Activated naive CD4-positive, alpha-beta T cell treated with anti-CD3 and anti-CD28 coated beads, Interleukin-2, amount 50 U/mL, for 72 hours (primary cell): ENCODE measurements at places on chromosomes 1 and 21. TPM values are rescaled to one million over a fixed set of nuclear protein-coding genes. Genes with fewer than 3 reads are reported as not detected.

PRAMEF6 gene
- not detected for total RNA-seq

- no peak for DNase-seq
These were observed 13.1 kb upstream of the EDN2 start for GRCh38 chr1:41497461-41498030.

GJC2 gene
- total RNA-seq = 0.16 TPM

- DNase-seq = no peak
These were observed 33.1 kb upstream of the SAMD11 start for GRCh38 chr1:890661-891060.

DNA sequence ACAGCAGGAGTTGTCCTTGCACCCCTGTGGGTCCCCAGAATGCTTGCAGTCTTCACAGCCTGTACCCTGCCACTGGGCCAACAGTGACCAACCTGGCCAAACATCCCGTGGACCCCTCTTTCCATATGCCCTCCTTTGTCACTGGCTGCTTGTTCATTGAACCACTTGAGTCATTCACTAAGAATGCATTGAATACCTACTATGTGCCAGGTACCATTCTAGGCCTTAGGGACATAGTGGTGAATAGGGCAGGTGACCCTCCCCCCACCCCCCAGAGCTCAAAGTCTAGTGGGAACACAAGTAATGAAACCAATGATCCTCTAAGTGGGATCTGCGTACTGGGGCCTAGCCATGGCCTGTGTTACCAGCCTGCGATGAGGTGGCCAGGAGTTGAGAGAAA, 28.2 kb downstream of the PIGP start:
- DNase-seq = no peak

NHLH1 gene
- total RNA-seq = 0.68 TPM

DNA sequence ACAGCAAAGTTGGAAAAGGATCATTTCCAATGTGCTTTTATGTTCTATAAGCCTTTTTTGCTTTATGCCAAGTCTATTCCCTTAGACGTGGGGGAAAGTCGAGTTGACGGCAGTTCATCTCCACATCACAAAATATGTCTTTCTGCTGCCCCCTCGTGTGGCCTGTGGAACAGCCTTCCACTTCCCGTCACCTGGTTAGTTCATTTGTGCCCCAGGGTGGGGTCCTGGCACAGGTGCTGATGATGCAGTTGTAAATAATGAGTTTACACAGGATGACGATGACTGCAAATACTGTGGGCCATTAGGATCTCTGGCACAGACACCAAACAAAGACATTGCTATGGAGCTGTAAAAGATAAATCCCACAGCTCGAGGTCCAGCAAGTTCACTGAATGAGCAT, 10.0 kb upstream of the OTUD3 start:
- no peak for DNase-seq
